ENCODE measurements at places on chromosomes 7 and 10.

GRCh38 chr7:134710854-134711624 lies 64.4 kb downstream of the BPGM start:
- DNase-seq, result no peak

GRCh38 chr10:114081911-114082583 lies 38.4 kb downstream of the ADRB1 start:
- DNase-seq, result no peak

- DNase-seq, result no peak
Observed at GRCh38 chr10:101766753-101767599, 8.9 kb downstream of the FGF8 start.

GRCh38 chr7:73669288-73669701 lies 1.7 kb downstream of the VPS37D start:
- no peak for DNase-seq

DNA sequence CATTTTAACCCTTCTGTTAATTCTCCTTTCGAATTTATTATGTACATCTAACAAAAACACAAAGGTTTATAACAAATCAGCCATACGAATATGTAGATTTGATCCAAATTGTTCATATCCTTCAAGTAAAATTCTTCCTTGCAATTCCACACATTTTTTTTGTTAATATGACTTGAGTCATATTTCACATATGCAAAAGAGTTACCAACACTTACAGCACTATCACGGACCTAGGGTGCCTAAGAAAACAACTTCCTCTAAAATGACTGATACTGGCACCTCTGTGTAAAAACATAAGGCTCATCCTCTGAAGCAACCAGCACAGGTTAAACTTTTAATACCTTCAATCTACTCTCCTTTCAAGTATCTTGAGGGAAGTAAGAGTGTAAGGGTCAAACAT lies 451.8 kb downstream of the SEMA3D start:
- DNase-seq, result no peak

DNA sequence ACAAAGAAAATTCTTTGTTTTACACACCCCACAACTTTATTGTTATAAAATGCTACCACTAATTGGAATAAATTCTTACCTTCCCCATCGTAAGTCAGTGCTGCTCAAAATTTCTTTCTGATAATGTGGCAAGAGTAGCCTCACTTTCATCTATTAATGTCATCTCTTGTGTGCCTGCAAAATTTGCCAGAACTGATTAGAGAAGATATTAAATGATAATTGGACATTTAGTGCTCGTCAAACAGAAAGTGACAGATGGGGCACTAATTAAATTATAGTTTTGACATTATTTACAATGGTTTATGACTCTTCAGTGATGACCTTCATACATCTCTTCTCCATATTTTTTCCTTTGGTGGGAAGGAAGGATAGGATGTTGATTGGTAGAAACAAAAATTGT lies 690.9 kb downstream of the NXPH1 start:
- no peak for DNase-seq

- no peak for DNase-seq
Observed at GRCh38 chr10:19194866-19195265, 146.3 kb downstream of the MALRD1 start.

- DNase-seq, result no peak
Observed at GRCh38 chr7:15167912-15168311, 265.4 kb upstream of the DGKB start.

GRCh38 chr7:147170341-147171012 lies 1053.9 kb downstream of the CNTNAP2 start:
- DNase-seq, result no peak

DNA sequence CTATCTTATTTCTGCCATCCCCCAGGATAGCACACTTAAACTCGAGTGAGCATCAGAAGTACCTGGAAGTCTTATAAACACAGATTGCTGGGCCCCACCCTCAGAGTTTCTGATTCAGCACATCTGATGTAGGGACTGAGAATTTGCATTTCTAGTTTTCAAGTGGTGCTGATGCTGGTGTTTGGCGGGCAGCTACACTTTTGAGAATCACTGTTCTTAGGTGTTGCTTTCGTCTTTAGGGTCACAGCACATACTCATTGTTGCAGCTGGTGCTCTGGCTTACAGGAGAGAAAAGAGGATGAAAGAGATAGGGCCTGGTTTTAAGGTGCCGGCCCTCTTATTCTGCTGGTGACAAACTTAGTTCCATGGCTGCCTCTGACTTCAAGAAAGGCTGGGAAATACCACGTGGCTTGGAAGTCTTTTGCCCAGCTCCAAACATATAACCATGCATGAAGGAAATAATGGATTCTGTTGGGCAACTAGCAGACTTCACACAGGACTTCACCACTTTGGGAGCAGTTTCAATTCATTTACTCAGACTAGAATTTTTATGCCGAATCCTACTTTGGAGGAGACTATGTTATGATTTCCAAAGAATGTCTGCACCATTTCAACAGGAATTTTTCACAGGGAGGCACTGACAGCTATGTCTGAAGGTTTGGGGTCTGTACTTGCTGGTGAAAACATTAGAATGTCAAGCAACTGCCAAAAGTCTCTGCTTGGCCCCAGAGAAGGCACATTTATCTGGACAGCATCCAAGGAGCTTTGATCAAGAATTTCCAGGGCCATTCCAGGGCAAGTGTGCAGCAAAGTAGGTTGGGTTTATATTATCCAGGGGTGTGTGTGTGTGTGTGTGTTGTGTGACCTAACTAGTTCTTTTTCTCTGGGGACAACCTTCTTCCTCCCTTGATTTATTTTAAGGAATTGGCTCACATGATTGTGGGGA lies 6.9 kb upstream of the MINDY4 start:
- DNase-seq, result no peak

DNA sequence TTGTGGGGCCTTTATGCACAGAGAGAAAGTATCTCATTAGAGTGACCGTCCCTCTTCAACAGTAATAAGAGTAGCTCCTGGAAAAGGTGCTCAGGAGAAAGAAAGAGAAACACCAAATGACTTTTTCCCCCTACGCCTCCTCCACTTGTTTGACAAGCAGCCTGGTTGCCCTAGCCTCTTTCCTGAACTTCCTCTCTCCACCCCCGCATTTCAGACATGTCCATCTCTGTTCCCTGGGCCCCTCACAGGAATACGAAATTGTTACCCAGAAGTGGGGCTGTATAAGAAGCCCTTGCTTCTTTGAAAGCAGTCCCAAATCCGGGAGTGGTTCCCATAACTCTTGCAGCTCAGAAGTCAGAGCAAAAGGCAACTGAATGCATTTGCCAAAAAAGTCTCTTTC lies 119.6 kb upstream of the ADO start:
- no peak for DNase-seq

DNA sequence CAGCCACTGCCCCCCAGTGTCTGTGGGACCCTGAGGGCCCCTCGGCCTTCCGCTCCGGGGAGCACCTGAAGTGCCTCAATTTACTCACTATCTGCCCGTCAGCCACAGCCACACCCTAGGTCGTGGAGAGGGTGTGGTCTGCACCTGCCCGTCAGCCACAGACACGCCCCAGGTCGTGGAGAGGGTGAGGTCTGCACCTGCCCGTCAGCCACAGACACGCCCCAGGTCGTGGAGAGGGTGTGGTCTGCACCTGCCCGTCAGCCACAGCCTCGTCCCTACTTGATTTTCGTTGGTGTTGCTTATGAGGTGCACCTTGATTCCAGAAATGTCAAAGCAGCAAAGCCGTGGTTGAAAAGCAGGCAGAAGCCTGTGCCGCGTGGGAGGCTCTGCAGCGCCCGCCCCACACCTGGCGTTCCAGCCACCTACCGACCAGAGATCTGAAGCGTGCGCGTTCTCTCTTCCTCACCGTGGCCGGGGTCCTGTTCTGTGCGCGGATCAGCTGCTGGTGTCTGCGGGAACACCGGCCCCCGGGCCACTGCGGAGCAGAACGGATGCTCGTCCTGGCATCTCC lies 101.6 kb downstream of the DYNC2I1 start:
- DNase-seq, result no peak
